ENCODE measurements at places on chromosomes 6 and 20. TPM values are rescaled to one million over a fixed set of nuclear protein-coding genes. Genes with fewer than 3 reads are reported as not detected.

DNA sequence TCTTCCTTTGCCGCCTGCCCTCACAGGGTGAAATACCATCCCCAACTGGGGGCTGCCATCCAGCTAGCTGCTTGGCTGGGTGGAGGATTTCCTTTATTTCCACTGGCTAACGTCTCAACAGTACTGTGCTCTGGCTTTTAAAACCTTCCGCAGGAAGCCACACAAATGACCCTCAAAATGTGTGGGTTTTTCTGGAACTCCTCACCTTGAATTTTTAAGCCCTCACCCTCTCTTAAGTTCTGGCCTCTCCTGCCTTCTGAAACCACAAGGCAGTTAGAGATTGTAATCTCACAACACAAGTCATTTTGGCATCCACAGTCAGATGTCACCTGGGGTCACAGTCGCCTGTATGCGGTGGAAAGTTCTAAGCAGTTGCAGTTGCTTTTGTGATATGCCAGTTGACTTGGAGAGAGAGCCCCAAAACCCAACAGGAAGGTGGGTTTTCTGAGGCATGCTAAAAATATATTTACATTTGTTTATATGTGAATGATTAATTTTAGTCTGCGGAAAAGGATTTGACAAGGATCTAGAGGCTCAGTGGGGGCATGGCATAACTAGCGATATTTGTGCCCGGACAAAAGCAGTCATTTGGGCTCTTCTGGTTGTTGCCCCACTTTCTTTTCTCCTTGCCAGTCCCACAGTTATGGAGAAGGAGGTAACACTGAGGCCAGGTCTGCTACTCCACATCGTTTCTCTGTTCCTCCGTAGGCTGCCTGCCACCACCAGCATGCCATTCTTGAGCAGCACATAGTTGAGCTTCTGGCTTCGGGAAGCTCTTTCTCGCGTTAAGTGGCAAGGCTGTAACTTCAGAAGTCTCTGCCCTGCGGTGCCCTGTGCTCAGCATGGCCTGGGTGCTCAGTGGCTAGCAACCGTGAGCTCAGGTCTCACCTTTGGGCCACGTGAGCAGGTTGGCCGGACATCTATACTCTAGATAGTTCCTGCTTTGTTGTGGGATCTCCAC is 335.3 kb downstream of the CD83 start:
- DNase-seq = no peak

GRCh38 chr6:108653949-108654348 is 93.2 kb downstream of the FOXO3 start:
- DNase-seq = peak; percentile 81

DNA sequence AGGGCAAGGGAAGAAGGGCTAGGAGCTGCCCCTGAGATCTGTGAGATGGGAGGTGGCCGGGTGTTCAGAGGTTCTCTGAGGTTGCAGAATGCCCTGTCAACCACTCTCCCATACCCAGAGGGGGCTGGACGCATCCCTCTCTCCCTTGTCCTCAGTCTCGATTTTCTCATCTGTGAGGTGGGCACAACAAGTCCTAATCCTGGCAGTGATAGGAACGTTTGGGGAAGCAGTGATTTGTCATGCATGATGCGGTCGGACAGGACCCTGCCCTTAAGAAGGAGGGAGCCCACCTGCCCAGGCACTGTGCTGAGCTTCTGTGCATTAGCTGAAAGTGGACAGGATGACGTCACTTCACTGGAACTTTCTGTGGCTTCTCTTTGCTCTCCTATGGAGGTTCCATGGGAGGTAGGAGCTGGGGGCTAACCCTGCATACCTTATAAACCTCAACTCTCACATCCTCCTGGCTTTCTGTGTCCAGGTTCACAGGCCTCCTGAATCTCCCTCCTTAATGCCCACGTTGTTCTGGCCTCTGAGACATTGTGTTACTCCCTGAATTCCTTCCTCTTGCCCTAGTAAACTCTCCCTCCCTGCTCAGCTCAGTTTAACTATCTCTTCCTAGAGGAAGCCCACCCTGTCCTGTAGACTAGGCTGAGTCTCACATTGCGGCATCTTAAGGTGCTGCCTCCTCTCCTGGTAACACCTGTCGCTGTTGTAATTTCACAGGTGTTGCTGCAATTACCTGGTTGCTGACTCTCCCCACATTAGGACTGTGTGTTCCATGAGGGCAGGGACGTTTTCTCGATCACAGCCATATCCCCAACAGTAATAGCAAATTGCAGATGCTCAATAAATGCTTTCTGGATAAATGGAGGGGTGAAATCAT is 30.1 kb upstream of the CSNK2A1 start:
- no peak for DNase-seq

GRCh38 chr6:13881621-13882165 is 43.1 kb upstream of the RNF182 start:
- DNase-seq = no peak

GRCh38 chr6:110201151-110201884 is 21.1 kb downstream of the CDC40 start:
- no peak for DNase-seq

DNA sequence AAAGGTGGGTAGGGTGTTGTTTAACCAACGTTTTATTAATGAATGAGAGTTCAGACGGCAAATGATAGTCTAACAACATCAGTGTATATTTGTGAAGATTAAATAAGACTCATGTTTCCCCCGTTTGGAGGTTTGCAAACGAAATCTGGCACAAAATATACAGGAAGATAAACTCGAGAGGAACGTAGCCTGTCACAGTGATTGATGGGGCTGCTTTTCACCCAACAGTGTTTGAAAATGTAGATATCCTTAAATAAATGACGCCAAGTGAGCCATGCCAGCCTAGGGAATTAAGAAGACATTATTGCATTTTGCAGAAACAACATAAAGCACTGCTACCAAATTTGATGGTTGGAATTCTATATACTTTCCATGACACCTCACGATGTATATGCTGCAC is 696.5 kb upstream of the FLRT3 start:
- peak; percentile 45 for DNase-seq

DNA sequence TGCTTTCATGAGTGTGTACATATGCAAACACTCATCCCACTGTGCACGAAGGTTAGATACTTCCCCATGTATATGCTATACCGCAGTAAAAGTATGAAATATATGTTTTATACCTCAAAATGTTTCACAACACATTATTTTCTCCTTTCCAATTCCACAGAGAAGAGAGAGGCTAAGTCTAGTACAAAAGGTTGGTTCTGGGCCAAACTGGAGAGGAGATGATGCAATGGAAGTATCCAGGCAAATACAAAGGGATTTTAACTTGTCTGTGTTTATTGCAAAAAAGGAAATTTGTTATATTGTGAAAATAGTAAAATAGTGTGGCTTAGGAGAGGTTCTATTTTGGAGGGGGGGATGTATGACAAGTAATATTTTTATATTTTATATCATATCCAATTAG is 112.6 kb downstream of the PLCB1 start:
- no peak for DNase-seq

CST7 gene
- 3.7 TPM for total RNA-seq

PDE10A gene
- total RNA-seq = 23.1 TPM

All from kidney (tissue), 22 donors.